ENCODE measurements at places on chromosomes 3 and 15. TPM values are rescaled to one million over a fixed set of nuclear protein-coding genes. Genes with fewer than 3 reads are reported as not detected.

The GHSR gene
- polyA plus RNA-seq: not detected

DNA sequence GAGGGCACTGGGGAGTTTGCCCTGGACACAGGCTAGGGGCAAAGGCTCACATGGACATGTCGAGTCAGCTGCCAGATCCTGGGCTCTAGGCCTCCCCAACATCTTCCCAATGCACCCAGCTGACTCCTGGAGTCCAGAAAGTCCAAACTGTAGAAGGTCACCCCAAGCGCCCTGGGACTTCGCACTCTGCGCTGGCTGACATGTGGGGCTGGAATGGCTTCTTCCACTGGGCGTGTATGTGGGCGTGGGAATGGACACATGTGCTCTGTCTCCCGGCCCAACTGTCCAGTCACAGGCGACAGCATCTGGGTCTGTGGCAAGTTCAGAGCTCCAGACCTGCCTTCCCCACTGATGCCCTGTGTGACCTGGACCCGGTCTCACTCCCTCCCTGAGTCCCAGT is 13.2 kb upstream of the FURIN start:
- no peak for DNase-seq

DNA sequence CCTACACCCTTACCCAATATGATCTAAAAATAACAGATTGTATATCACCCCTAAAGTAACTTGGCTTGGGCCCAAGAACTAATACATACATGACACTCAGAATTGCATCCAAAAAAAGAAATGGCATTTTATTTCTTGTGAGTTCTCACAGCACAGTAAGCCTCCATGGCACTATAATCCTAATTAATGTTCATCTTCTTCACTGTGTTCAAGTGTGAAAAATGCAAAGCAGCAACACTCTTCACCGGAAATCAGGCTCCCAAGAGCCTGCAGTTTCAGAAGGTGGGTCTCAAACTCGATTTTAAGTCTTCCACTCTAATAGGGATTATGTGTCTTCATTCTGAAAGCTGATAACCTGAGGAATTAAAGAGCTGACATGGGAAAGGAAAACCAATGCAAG is 142.8 kb upstream of the TSC22D2 start:
- DNase-seq: no peak

- DNase-seq: peak; percentile 54
These were observed 20.7 kb downstream of the PPP1R2 start for GRCh38 chr3:195522254-195523023.
